ENCODE measurements at places on chromosomes 5 and 9.
A peak's percentile ranks its signal among the peaks of the same experiment; 100 is the strongest.

- DNase-seq: peak; percentile 66
Observed at GRCh38 chr9:70113403-70114022, 69.9 kb downstream of the MAMDC2 start.

- DNase-seq: no peak
Observed at GRCh38 chr5:145887217-145887616, 14.4 kb upstream of the GRXCR2 start.

- no peak for DNase-seq
Observed at GRCh38 chr5:148342371-148343045, 7.1 kb downstream of the SPINK9 start.

GRCh38 chr9:69672596-69673310 lies 582 bp upstream of the APBA1 start:
- peak; percentile 87 for DNase-seq

GRCh38 chr5:96614110-96614691 lies 48.0 kb upstream of the CAST start:
- DNase-seq: peak; percentile 58

DNA sequence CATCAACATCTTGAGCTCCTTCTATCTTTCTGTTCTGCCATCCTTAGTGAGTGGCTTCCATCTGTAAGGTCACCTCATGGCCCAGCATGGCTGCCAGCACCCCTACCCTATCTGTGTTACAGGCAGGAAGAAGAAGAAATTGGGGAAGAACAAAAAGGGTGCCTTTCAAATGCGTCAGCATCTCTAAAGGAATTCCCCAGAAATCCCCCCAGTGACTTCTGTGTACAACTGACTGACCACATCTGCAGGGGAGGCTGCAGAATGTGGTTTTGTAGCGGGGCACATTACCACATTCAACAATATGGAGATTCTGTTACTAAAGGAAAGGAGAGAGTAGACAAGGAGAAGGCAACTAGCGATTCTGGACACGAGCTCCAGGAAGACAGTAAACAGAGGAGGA lies 40.1 kb downstream of the ALG2 start:
- no peak for DNase-seq

GRCh38 chr5:134494780-134495179 lies 30.7 kb upstream of the JADE2 start:
- no peak for DNase-seq

DNA sequence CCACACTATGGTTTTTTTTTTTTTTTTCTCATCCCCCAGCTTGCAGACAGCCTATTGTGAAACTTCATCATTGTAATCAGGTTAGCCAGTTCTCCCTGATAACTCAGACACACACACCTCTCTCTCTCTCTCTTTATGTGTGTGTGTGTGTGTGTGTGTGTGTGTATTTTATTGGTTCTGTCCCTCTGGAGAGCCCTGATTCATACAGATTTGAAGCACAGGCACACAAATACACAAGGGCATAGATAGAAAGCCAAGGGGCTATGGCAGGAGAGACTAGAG lies 20.6 kb upstream of the VCAN start:
- DNase-seq: no peak

DNA sequence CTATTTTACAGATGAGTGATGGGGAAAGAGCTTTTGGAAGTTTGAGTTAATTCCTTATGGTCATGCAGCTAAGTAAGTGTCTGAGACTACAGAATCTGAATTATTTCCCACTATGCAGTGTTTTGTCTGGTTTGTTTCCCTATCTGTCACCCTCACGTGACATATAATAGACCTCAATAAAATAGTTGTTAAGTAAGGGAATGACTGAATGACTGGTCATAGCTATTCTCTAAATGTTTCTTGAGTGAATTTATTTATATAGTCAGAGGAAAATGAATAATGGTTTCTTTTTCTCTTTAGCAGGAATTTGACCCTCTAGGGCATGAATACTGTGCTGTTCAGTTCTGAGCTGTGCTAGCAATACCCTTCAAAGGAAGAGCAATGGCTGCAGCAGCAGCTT lies 10.3 kb downstream of the TRIM32 start:
- no peak for DNase-seq

GRCh38 chr5:173950829-173951228 lies 38.1 kb upstream of the C5orf47 start:
- DNase-seq: no peak

DNA sequence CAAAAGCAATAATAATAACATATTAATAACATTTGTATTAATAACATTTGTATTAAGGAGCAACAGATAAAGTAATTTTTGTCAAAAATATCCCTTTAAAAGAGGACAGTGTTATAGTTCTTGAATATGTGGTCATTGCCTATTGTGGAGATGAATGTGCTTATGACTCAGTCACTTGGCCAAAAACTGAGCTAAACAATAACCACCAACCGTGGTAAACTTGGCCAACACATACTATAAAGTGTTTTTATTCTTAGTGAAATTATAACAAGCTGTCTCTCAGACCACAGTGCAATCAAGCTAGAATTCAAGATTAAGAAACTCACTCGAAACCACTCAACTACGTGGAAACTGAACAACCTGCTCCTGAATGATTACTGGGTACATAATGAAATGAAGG lies 159.2 kb upstream of the PLPPR1 start:
- no peak for DNase-seq

DNA sequence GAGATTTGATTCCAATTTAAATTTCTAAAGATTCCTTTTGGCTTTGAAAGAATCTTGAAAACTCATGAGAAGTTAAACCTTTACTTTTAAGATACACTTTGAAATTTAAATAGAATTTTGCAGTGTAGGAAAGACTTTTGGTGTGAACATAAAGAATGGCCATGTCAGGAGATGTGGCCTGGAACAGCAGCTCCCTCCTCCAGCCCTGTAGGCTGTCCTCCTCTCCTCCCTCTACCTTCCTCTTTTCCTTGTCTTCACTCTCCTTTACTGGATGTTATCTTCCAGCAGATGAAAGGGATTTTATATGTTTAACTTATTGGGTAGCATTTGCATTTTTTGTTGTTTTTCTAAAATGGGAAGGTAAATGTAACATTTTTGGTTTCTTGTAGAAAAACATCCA lies 18.9 kb downstream of the ASPN start:
- DNase-seq: no peak

GRCh38 chr9:35918780-35919179 lies 9.5 kb downstream of the SPAAR start:
- no peak for DNase-seq

- no peak for DNase-seq
Observed at GRCh38 chr5:79561525-79561893, 47.6 kb upstream of the HOMER1 start.

DNA sequence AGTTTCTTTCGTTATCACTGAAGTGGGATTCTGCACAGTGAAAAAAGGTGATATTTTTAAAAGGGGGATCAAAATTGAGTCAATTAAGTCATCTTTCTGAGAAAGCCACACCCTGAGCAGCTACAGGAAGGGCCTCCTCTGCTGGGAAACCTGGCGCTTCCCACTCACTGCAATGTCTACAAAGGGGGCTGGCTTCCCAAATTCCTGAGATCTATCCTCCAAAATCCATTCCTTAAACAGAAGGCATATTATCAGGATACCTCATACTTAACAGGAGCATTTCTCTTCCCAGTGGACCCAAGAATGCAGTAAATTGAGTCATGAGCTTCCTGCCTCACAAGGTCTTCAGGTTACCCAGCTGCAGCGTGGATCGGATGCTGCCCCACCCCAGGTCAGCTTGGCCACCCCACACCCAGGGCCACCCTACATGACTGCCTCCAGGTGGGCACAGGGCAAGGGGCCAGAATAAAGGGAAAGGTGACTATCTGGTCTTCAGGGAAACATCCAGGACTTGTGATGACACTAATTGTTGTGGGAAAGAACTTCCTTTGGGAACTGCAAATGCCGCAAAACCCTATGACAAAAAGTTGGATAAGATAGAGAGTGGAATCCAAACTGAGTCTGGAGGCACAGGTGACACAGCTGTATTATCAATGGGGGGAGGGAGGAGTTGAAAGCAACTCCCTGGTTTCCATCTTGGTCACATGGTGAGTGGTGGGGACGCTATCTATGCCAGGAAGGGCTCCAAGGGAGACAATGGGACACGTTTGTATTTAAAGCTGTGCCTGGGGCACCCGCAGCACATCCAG lies 42.3 kb downstream of the ROR2 start:
- no peak for DNase-seq

DNA sequence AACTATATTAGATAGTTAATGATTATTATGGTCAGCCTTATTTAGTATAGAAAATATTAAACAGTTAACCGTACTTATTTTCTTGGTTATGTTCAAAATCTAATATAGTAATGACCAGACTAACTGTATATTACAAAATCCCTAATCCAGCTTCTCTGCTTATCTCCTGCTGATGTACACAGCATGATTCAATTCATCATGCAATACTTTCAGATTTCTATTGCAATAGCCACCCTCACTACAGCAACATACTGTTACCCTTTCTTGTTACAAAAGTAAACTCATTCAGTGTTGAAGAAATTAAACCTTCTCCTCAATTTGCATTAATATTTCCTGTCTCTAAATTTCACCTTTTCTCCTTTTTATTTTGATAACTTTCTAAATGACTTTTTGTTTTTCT lies 1375.0 kb upstream of the NUDT12 start:
- no peak for DNase-seq

DNA sequence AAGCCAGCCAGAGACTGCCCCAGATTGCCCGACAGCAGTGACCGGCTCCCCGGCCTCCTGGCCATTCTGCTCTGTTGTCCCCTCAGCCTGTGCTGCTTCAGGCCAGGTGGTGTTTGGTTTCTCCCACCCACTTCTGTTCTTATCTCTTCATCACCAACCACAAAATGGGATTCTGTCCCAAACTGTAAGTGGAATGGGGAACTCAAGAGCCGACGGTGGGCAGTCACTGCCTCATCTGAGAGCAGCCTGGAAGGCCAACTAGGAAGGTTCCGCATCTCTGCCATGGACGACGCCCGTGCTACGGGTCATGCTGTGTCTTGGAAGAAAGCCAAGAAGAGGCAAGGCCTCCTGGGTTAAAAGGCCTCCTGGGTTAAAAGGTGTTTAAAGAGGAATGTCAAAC lies 219.0 kb upstream of the PIK3R1 start:
- no peak for DNase-seq

GRCh38 chr5:124459984-124460383 lies 286.5 kb downstream of the ZNF608 start:
- no peak for DNase-seq

- no peak for DNase-seq
Observed at GRCh38 chr5:137954131-137954879, 65.0 kb downstream of the PKD2L2 start.

DNA sequence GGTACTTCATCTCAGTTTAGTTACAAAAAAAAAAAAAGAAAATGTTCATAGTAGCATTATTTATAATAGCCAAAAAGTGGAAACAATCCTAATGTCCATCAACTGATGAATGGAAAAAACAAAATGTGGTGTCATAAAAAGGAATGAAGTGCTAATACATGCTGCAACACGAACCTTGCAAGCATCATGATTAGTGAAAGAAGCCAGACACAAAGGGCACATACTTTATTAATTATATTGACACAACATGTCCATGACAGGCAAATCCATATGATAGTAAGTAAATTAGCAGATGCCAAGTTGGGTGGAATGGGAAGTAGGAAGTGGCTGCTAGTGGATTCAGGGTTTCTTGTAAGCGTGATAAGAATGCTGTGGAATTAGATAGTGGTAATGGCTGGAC lies 54.2 kb downstream of the PCDHGC5 start:
- DNase-seq: no peak

GRCh38 chr5:130601-131131 lies 38.7 kb downstream of the PLEKHG4B start:
- DNase-seq: no peak

- DNase-seq: no peak
Observed at GRCh38 chr5:79255786-79256557, 20.0 kb downstream of the JMY start.

- DNase-seq: no peak
Observed at GRCh38 chr9:87799503-87799902, 73.6 kb downstream of the CTSL start.

DNA sequence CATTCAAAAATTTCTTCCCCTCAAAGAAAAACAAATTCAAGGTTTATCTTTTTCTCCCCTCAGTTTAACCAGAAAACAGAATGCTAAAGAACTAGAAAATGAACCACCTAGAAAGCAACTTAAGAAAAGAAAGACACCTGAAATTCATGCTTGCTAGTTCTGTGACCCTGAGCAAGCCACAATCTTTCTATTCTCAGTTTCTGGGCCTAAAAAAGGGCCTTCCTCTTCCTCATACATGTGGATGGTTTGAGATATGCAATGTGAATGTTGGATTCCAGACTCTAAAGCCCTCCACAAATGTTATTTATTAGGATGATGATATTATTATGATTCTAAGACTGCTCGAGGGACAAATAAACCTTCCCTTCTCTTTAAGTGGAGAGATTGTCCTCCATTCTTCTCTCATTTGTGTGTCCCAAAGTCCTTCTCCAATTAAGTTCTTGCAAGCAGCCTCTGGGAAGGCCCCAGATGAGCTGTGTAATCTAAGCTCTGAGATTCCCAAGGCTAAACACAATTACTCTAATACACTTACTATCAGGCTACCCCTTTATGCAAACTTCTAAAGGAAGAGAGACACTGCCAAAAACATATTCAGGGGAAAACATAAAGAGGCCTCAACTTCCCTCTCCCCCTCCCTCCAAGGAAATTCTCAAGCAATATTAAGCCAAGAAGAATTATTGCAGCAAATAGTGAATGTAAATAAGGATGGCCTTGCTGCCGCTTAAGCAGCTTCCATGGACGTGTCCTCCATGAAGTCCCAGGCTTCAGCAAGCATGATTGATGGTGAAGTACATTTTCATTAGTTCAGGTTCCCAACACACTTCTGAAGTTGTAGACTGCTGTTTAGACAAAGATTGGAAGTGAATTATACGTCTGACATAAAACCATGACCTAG lies 80.2 kb downstream of the PRKACG start:
- DNase-seq: no peak

GRCh38 chr5:30690931-30691330 lies 502.6 kb upstream of the CDH6 start:
- no peak for DNase-seq

DNA sequence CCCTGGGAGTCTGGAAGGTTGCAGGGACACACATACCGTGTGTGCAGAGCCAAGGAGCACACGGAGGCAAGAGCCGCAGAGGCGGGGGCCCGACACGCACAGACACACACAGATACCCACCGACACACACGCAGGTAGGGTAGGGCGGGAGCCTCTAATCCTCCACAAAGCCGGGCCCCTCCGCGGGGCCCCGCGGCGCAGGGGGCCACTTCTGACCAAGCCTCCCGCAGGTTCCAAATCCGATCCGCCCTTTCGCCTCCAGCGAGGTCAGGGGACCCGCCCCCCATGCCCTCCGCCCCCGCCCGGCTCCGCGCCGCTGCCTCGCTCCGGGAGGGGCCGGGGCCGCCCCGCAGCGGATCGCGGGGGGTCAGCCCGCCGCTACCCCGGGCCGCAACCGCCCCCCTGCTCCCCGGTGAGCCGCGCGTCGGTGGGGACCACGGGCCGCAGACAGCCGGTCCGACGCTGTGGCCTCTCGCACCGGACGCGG lies 1.4 kb upstream of the LMX1B start:
- DNase-seq: no peak

DNA sequence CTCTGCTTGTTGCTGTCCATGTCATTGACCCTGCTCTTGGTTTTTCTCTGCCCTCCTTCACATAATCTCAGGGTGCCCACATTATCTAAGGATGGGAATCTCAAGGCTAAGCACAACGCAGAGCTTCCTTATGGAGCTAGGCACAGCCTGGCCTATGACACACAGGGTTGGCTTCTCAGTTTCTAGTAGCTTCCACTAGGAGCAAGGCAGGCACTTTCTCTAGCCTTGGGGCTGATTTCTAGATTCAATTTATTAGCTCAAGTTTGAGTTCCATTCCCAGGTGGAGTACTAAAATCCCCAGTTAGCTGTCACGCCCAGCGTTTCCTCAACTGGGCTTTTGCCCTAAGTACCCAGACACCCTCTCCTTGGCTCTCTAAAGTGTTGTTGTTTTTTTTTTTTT lies 12.4 kb downstream of the IL4 start:
- DNase-seq: no peak

Measured in thyroid gland (tissue), 4 donors.